ENCODE measurements at places on chromosomes 4 and X.

- DNase-seq = no peak
These were observed 6.6 kb downstream of the NKX1-1 start for GRCh38 chr4:1399508-1400190.

- no peak for DNase-seq
These were observed 272.2 kb upstream of the RASGEF1B start for GRCh38 chr4:81743731-81744435.

GRCh38 chr4:173543266-173543665 is 13.2 kb upstream of the HAND2 start:
- no peak for DNase-seq

GRCh38 chrX:123756320-123756719 is 23.5 kb upstream of the THOC2 start:
- no peak for DNase-seq

DNA sequence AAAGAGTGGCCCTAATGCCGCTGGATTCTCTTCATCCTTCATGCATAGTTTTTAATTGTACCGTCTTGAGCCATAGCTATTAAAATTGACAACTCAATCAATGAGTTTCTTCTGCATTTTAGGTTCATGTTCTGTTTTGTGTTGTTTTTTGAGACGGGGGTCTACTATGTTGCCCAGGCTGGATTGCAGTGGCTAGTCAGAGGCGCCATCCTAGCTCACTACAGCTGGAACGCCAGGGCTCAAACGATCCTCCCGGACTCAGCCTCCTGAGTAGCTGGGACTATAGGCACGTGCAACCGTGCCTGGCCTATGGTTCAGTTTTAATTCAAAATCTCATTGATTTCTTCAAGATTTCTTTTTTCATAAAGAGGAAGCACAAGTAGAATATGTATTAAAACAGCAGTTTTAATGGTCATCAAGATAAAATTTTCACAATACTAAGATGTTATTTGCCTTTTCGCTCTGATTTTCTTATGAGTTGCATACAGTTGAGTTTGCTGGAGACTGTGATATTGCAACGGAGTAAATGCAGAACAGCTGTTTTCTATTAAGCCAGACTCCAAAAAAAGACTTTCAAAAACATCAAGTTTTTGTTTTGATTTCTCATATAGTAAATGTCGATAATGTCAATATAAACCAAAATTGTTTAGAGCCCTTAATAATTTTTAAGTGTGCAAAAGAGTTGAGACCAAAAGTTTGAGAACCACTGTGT is 1.1 kb upstream of the STX18 start:
- peak; percentile 24 for DNase-seq

- DNase-seq = no peak
These were observed 96.5 kb downstream of the WWC2 start for GRCh38 chr4:183195534-183195933.

DNA sequence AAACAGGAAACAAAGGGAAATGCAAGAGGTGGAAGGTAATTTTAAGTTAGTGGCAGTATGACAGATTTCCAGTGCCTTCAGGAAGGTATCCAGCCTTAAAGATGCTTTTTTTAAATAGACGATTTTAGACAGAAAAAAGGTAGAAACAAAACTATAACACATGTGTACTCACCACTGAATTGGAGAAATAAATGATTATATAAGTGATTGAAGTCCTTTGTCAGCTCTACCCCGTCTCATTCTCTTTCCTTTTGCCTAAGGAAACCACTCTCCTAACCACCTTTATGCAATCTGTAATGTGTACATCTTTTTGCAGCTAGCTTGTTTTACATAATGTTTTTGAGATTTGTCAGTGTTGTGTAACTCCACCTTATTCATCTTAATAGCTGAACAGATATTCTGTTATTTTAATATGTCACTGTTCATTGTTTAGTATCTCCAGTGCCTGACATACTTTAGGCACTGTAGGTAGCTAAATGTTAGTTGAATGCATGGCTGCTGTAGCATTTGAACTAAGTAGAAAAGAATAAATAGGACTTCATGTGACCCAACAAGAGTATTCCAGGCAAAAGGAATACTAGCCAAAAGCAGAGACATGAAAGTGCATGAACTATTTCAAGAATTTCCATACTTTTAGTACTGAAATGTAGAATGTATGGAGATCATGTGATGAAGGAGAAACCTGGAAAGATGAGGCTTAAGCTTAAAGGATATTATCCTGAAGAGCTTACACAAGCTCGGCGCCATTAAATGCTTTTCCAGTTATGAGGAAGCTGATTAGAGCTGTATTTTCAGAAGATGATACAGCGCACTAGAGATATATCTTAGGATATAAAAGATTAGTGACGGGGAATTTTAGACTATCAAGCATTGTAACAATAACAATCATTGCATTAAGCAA is 865 bp downstream of the FAM200B start:
- DNase-seq = no peak

- DNase-seq = no peak
These were observed 20.6 kb upstream of the CT55 start for GRCh38 chrX:135191838-135192237.

DNA sequence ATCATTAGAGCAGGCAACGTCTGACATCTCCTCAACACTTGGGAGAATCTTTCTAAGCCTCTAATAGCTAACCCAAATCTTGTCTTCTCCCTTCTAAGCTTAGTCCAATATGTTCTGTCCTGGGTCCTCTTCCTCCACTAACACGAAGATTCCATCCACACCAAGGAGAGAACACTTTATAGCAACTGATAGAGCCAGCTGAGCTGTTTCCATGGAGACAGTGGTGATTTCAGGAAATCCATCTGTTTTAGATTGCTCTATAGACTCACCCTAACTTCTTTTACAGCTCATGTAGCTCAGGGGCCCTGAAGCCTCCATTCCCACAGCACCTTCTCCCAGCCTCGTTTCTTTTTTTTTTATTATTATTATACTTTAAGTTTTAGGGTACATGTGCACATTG is 37.4 kb downstream of the SCD5 start:
- no peak for DNase-seq
